ENCODE measurements at places on chromosomes 1 and 21.

DNA sequence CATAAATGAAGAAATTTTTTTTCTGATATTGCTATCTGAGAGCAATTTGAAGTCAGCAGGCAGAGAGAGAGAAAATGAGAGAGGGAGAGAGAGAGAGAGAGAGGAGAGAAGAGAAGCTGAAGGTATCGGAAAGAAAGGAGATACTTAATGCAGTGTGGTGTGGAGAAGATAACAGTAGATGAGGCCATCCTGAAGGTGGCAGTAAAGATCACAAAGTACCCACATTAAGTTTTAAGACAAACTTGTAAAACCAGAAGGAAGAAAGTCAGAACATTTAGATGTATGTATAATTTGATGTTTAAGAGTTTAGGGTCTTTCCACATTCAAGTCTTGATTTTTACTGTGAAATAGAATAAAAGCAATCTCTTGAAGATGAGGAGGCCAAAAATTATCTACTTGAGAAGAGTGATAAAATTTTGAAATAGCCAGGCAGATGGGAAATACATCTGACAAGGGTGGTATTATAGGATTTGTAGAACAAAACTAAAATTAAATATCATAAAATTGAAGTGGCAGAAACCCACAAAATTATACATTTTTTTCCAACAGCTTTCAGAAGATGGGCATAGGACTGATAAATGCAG is 1753.4 kb downstream of the MRPL39 start:
- DNase-seq, result no peak

DNA sequence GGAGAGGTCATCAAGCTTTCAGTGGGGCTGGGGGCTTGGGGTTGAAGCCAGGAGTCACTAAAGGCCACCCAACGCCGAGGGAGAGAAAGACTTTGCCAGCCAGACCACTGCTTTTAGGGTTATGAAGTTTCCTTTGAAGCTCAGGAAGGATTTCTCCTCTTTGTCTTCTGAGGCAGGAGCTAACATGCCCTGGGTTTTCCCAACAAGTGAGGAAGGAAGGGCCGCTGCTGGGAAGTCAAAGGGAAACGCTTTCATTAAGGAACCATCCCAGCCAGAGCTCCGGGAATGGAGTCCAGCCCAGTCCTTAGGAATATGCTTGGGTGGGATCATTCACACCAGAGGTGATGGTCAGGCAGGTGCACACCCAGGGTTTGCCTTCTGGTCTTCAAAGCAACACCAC is 436.9 kb downstream of the PRDM2 start:
- no peak for DNase-seq

GRCh38 chr1:33275195-33275594 is 18.9 kb downstream of the ZNF362 start:
- no peak for DNase-seq

DNA sequence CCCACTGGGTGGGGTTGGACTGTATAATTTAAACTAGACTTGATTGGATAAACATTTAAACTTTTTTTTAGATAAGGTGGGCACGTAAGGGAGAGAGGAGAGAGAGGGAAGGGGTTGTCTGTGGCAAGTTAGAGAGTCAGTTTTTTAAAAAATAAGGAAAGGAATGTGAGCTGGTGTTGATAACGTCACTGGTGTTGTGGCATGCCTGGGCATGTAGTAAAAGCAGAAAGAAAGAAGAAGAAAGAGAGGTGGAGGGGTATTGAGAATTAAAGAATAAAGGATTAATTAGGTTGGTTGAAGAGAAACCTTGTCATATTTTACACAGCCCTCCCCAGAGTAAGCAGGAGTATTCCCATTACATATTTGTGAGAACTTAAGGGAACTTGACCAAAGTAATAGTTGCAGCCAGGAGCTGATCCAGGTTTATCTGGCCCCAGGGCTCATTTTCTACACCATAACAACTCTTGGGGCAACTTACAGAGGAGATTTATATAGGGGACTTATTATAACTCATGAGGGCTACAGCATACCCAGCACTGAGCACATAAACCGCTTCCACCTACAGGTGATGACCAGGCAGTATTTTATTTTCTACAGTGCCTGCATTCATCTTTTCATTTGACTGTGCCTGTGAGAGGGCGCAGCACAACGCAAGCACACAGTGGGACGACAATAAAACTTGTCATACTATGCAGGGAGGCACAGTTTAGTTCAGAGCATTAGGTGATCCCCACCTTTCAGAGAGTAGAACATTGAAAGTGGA is 70.2 kb downstream of the CCDC30 start:
- no peak for DNase-seq

- DNase-seq, result no peak
Observed at GRCh38 chr1:29134695-29135028, 11.0 kb upstream of the TMEM200B start.

GRCh38 chr1:228304766-228305395 is 97.0 kb downstream of the OBSCN start:
- no peak for DNase-seq

GRCh38 chr1:162328512-162328911 is 48.1 kb downstream of the SPATA46 start:
- DNase-seq, result no peak

GRCh38 chr1:204495078-204495753 is 611 bp upstream of the PIK3C2B start:
- DNase-seq, result no peak

DNA sequence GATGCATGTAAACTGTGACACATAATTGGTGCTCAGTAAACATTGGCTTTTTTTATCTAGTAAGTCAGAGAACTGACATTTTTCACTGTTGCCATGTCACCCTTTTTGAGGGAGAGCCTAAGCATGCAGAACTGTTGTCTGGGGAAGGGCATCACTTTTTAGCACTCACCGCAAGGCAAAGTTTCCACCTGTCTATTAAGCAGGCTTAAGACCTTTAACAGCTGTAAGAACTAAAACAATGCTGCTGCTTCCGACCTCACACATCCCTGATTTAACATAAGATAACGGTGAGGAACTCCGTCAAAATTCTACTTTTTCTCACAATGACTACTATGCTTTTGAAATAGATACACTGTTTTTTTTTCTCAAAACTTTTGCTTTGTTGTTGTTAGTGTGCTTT is 554.8 kb downstream of the NUF2 start:
- DNase-seq, result no peak

DNA sequence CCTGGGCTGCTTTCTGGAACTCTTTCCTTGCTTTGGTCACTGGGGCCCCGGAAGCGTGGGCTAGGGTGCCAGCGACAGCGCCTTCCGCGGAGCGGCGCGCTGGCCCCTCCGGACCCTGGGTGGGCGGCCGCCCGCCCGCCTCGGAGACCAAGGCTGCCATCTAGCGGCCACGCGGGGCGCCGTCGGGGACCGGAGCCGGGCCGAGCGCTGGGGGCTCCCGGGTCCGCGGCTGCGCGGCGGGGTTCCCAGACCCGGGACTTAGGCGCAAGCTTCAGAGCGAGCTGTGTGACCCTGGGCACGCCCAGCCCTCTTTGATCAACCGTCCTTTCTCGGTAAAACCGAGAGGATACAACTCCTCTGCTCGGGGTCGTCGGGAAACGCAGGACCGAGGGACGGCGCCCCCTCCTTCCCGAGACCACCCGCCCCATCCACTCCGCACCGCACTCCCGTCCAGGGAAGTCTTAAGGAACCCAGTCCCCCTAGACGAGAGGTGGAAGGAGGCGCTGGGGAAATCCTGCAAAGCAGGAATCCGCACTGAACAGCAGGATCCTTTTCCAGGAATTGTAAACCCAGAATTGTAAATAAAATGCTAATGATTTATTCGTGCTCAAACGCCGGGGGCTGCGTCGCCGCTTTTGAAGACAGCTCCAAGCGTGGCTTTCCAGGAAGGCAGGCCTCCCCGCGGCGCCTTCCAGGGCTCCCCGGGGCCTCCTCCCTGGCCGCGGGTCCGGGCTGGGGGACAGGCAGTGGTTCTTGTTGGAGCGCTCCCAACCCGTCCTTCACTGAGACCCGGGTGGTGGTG is 41.2 kb downstream of the RRAGC start:
- DNase-seq, result no peak

DNA sequence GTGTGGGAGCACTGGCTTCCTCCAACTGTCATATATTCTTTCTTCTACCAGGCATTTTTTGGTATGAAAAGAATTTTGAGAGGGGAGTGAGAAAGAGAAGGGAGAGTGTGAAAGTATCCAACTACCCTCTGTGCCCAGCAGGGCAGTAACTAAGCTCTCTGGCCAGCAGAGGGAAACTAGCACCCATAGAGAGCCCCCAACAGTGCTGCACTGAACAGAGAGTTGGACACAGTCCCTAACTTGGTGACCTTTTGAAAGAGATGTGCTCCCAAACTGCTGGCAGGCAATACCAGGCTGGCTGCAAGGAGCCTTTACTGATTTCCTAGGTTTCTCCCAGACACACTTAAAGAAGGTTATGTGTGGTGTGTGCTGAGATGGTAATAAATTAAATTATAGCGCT is 118.8 kb upstream of the PBX1 start:
- DNase-seq, result no peak

- no peak for DNase-seq
Observed at GRCh38 chr1:72969461-72969860, 687.1 kb upstream of the NEGR1 start.

All from NCI-H1436 treated with DMSO at 0.1 percent for 48 hours (cell line).